ENCODE measurements at places on chromosomes 4 and X.

- no peak for DNase-seq
Observed at GRCh38 chr4:102502543-102502818, 1.3 kb downstream of the NFKB1 start.

GRCh38 chr4:62199291-62199810, 999.2 kb downstream of the ADGRL3 start:
- DNase-seq: no peak

GRCh38 chr4:169621731-169622492, 1.5 kb downstream of the CLCN3 start:
- no peak for DNase-seq

GRCh38 chr4:85419103-85419502, 55.8 kb upstream of the ARHGAP24 start:
- no peak for DNase-seq

- DNase-seq: no peak
Observed at GRCh38 chrX:46551494-46552128, 6.4 kb upstream of the ZNF674 start.

DNA sequence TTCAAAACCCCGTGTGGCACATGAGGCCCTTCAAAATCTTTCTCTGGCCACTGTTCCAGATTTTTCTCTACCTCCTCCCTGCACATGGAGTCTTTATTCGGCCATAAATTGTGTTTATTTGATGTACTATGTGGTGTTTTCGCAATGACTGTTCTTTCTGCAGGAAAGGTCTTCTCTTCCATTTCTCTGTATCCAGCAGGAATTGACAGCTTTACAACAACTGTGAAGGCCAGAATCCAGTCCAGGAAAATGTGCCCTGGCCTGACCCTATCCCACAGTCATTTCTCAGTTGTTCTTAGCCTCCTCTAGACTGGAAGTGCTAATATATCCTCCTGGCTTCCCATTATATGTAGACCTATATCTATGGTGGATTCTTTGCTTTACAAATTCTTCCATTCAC, 191.4 kb downstream of the COL25A1 start:
- DNase-seq: no peak

DNA sequence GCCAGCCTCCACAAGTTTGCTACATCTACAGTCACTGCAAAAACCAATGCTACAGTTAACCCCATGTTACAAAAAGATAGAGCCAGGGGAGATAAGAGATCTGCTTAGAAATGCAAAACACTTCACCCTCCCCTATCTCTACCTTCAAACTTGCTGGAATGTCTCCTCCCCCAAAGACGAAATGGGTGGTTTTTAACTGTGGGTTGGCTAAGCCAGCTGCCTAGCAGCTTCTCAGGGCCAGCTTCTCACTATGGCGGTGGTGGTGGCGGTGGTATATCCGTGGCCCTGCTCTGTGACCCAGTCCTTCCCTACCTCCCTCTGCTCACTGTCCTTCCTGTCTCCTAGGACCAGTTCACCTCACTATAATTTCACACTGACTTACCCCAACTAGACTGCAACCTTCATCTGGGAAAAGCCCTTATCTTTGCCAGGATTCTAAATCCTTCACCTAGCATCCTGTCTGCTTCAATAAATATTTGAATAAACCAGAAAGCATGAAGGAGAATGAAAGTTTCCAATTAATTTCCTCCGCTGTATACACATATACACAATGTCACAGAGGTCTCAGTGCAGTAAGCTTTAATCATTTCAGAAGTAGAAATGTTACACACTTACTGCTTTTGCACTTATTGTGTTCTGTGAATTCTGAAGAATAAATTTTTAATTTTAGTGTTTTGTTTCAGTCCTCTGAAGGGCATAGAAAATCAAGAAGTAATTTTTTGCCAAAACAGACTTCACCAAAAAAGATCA, 46.3 kb downstream of the SH3KBP1 start:
- DNase-seq: no peak

DNA sequence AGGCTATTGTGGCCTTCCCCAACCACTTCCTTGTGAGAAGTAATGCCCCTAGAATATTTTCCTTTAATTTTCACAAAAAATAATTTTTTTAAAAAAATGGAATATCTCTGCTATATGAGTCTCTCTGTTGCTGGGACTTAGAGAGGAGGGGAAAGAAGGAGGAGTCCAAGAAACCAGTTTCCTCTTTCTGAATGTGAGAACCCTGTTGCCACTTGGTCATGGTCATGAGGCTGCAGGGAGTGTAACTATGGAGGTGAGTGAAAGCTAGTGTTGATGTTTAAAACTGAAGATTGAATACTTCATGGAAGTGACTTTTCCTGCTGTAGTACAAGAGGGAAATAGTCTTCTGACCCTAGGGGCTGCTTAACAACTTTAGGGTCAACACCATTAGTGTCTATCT, 20.4 kb downstream of the KIAA1210 start:
- DNase-seq: no peak

DNA sequence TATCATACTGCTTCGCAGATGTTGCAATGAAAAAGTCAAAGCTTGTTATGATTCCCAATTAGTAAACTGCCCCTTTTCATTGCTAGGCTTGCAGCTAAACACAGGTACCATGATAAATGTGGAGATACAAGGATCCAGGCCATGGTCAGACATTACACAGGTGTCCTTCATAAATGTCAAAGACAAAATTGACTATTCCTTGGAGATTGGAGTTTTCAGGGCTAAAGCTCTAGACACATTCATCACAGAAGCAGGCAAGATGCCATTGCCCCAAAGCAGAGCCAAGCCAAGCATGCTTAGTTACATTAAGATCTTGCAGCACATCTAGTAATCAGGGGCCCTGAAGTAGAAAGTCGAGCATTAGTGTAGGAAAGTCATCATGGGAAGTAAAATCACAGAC, 111.3 kb upstream of the INTU start:
- no peak for DNase-seq

- no peak for DNase-seq
Observed at GRCh38 chr4:83561381-83561780, 25.5 kb downstream of the GPAT3 start.

DNA sequence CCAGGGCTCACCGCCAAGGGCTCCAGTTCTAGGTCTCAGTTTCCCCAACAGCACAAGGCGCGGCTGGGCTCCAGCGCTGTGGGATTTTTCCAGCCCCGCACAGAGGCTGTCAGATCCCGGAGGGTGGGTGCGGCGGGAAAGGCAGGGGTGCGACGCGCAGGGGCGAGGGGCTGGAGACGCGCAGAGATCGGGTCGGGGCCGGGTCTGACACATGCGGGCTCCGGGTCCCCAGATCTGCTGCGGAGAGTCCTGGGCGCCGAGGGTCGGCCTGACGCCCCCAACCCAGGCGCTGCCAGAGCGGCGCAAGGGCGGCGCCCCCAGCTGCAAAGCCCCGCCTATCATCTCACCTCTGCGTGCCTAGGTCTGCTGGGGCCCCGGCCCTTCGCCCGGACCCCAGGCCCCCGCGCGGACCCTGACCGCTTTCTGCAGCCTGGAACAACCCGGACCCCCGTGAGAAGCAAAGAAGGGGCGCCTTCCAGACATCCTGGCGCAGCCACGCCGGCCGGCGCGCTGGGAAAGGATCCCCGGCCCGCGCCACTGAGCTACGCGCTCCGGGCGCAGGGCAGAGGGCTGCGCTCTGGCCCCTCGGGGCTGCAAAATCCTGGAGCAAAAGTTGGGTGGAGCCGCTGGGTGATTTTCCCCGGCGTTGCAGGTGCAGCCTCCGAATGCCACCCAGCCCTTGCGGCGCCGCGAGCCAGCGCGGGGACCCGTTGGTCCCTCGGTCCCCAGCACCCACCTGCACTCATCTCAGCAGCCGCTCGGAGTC, 486 bp downstream of the ABLIM2 start:
- no peak for DNase-seq

DNA sequence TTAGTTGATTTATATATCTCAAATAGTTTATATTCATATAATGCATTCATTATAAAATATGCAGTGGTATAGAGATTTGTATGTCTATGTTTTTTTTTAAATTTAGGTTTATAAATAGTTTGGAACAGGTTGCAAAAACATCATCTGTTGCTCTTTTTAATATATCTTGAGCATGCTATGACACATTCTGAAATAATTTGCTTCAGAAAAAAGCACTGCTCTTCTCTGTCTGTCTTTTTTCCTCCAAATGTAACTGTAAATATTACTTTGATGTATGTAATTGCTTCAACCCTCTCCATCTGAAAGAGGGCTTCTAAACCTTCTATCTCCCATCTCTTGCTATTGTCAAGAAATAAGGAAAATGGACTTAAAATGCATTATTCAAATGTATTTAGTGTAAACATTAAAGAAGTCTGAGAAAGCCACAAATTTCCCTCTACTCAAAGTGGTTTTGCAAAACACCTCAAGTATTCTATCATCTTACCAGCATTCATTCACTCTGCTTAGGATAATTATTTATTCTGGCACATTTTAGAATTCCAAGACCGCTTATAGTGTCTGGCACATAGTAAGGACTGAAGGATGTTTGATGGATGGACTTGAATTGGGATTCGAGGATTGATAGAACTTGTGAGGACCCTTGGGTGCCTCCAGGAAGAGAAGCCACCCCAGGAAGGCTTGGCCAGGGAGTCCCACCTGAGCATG, 87.8 kb downstream of the CLNK start:
- no peak for DNase-seq

GRCh38 chr4:120672558-120673147, 249.9 kb downstream of the PRDM5 start:
- DNase-seq: no peak

- DNase-seq: no peak
Observed at GRCh38 chr4:26345565-26345938, 24.7 kb downstream of the RBPJ start.

DNA sequence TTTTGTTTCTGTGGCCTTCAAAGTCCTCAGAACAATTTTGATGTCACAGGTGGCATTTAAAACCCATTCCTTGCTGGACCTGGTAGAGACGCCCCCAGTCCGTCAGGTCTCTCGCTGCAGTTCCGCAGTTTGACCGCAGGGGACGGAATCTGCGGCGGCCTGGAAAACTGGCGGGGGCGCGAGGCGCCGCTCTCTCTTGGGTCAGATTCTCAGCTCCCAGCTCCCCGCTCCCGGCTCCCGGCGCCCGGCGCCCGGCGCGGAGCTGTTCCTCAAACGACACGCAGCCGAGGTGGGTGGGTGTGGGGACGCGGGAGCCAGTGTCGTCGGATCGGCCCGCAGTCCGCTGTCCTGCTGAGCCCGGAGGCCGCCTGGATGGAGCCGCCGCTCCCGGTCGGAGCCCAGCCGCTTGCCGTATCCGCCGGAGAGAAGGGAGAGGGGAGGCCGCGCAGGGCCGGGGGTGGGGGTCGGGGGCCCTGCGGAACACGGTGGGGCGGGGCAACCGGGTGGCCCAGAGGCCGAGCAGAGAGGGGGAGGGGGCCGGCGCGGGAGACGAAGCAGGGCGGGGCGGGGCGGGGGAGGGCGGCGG, at the start of gene OCRL:
Gene OCRL, plus strand, starts transcription at position 192 of the 586 bp plus-strand sequence. Its CDS starts 181 bp downstream, at position 373.
- DNase-seq: no peak

DNA sequence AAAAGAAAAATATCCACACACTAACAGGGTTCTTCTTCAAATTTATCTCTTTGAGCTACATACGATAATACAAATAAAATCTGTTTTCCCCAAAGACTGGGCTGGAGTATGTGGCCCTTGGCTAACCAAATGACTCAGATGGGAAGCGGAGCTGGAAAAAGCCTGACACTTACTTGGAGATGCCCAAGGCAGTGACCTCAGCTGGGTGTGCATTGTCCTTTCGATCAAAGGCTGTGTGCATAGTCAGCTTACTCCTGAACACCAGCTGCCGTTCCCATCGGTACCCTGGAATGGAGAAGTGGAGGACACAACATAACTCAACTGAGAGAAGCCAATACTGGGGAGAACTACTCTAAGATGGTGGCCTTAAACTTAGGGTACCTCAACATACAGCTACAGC, 95.1 kb downstream of the CDS1 start:
- no peak for DNase-seq

Data from stimulated activated CD4-positive, alpha-beta T cell treated with anti-CD3 and anti-CD28 coated beads, Interleukin-1b, Interleukin-23, amount 100 ng/mL, for 1 hour (primary cell).